ENCODE measurements at places on chromosomes 5 and 9. TPM values are rescaled to one million over a fixed set of nuclear protein-coding genes. Genes with fewer than 3 reads are reported as not detected.

DNA sequence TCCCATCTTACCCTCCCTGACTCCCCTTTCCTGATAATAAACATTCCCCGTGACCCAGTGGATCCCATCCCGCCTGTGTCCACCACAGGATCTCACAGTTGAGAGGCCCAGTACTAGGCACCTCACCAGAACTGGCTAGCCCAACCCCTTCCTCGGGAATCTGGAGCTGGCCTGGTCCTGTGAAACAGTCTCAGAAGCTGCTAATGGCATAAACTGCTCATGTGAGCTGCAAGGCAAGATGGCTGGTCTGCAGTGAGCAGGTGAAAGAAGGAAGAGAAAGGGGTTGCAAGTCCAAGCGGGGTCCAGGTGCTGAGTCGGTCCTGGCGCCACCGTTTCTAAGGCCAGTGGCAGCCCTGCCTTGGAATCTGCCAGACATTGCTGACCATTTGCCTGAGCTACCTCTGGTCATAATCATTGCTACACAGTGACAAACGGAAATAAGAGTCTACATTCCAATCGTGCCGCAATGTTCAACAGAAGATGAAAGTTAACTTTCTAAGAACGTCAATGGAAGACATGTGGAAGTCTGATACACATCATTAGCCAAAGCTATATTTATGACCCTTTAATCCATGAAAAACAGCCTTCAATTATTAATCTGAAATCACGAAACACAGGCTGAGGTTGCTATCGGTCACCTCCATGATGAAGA, 33.7 kb downstream of the DNAH5 start:
- no peak for DNase-seq
- H3K4me1 ChIP-seq, result peaks cover 4% of the 10 kb centered on the region
- H3K36me3 ChIP-seq, result no peaks in the 10 kb centered on the region
- no peak overlapping the region for H3K27ac ChIP-seq

DNA sequence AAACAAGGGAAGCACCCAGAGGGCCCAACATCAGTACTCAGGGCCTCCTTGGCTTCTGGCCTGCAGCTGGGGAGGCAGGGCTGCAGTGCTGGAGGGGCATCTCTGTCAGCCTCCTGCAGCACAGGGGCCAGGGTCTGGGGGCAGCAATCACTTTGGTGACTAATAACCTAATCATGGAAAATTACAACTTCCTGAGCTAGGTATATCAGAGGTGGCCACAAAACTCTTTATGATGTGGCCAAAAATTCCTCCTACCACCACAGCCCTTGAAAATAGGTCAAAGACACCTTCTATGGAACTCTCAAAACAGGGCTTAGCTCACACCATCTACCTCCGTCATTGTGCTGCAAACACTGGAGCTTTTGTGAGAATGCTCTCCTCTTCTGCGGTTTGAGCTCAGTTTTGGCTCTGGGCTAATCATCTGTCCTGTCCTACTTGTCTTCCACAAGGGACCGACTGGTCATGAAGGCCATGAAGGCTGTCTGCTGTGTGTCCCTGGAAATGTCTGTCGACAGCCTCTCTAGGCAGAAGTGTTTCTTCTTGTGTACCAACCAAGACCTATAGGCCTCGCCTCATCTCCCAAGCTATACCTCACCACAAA, 28.6 kb downstream of the CSF2 start:
- no peak for DNase-seq
- H3K36me3 ChIP-seq, result no peaks in the 10 kb centered on the region
- no peaks in the 10 kb centered on the region for H3K4me1 ChIP-seq
- H3K27ac ChIP-seq, result no peak overlapping the region
- H3K27me3 ChIP-seq, result no peaks in the 10 kb centered on the region

DNA sequence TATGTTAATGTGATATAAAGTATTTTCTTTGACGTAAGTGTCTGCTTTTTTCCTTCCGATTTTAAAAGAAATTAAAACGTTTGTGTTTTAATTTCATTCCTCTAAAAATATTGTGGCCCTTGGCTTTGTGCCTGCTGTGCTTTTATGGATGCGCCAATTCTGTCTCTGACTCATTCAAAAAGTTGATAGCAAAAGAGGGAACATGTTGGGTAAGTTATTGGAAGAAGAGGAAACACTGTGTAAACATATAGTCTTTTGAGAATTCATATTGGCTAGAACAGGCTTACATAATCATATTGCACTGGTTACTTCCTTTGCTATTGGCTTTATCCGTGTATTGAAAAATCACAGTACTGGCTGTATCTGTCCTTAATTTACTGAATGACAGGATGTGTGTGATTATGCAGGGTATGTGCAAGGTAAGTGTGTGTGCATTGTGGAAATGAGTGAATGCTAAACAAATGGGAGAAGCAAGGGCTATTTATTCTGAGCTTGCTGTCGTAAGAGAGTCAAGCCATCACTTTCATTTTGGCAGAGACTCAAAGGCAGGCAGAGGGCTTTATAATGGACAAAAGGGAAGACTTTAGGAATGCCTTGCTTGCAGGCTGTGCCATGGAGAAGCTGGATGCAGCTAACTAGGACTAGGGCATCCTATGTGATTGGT, 67.8 kb downstream of the SGCD start:
- H3K36me3 ChIP-seq, result no peaks in the 10 kb centered on the region
- no peaks in the 10 kb centered on the region for H3K27me3 ChIP-seq
- H3K4me3 ChIP-seq, result no peak overlapping the region

- no peaks in the 10 kb centered on the region for H3K4me1 ChIP-seq
- no peak overlapping the region for H3K4me3 ChIP-seq
- H3K27ac ChIP-seq, result no peak overlapping the region
- H3K27me3 ChIP-seq, result no peaks in the 10 kb centered on the region
- H3K36me3 ChIP-seq, result no peaks in the 10 kb centered on the region
- no peak for DNase-seq
Measured at GRCh38 chr5:72410688-72411295, 90.6 kb downstream of the PTCD2 start.

GRCh38 chr5:43140286-43140685, 19.6 kb downstream of the ZNF131 start:
- peaks cover 10% of the 10 kb centered on the region for H3K4me1 ChIP-seq
- DNase-seq, result no peak
- H3K27ac ChIP-seq, result no peak overlapping the region
- no peaks in the 10 kb centered on the region for H3K27me3 ChIP-seq

GRCh38 chr9:25703701-25704357, 25.6 kb upstream of the TUSC1 start:
- H3K4me1 ChIP-seq, result no peaks in the 10 kb centered on the region
- H3K27me3 ChIP-seq, result no peaks in the 10 kb centered on the region
- H3K4me3 ChIP-seq, result no peak overlapping the region
- DNase-seq, result no peak
- no peaks in the 10 kb centered on the region for H3K36me3 ChIP-seq

GRCh38 chr5:137478043-137478442, 21.1 kb downstream of the SPOCK1 start:
- DNase-seq, result no peak
- no peaks in the 10 kb centered on the region for H3K27me3 ChIP-seq
- no peak overlapping the region for H3K4me3 ChIP-seq
- H3K27ac ChIP-seq, result no peak overlapping the region
- no peaks in the 10 kb centered on the region for H3K4me1 ChIP-seq
- H3K36me3 ChIP-seq, result no peaks in the 10 kb centered on the region

GRCh38 chr9:120066315-120066714, 513.7 kb downstream of the CDK5RAP2 start:
- no peak for DNase-seq
- peaks cover 2% of the 10 kb centered on the region for H3K27me3 ChIP-seq
- no peak overlapping the region for H3K4me3 ChIP-seq
- no peaks in the 10 kb centered on the region for H3K36me3 ChIP-seq
- H3K4me1 ChIP-seq, result no peaks in the 10 kb centered on the region

- H3K4me1 ChIP-seq, result peaks cover 26% of the 10 kb centered on the region
- no peaks in the 10 kb centered on the region for H3K36me3 ChIP-seq
- no peak overlapping the region for H3K27ac ChIP-seq
- DNase-seq, result peak; percentile 19
- H3K4me3 ChIP-seq, result no peak overlapping the region
Measured at GRCh38 chr9:86577420-86578333, 223.5 kb upstream of the TUT7 start.

DNA sequence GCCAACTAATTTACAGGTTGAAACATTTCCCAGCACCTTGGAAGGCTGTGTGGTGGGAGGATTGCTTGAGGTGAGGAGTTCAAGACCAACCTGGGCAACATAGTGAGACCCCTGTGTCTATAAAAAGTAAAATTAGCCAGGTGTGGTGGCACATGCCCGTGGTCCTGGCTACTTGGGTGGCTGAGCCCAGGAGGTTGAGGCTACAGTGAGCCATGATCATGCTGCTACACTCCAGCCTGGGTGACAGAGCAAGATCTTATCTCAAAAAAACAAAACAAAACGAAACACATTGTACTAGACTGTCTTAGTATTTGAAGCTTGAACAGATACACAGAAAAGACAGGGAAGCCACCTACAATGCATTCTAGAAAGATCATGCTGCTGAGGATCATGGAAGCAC, 2.8 kb upstream of the HSDL2 start:
- DNase-seq, result no peak
- H3K36me3 ChIP-seq, result peaks cover 6% of the 10 kb centered on the region
- no peaks in the 10 kb centered on the region for H3K27me3 ChIP-seq
- H3K4me3 ChIP-seq, result no peak overlapping the region
- no peak overlapping the region for H3K27ac ChIP-seq

GRCh38 chr9:30799527-30800101, 1584.8 kb upstream of the ACO1 start:
- H3K4me1 ChIP-seq, result peaks cover 17% of the 10 kb centered on the region
- no peak for DNase-seq
- no peaks in the 10 kb centered on the region for H3K27me3 ChIP-seq
- peaks cover 2% of the 10 kb centered on the region for H3K36me3 ChIP-seq

DNA sequence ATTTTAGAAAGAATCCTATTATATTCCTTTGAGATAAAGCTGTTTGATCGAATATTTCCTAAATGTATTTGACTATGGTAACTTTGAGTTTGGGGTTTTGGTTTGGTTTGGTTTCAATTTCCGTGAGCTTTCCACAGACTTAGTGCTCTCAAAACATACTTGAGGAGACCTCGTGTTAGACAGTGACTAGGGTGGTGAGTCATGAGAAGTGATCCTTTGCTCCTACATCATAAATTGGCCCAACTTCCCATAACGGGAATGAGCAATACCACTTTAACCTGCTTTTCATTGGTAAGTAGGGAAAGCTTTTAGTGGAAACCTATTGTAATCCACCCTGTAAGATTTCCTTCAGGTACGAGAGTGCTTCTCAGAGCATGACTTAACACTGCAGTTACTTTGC, 3.8 kb upstream of the RASEF start:
- DNase-seq, result no peak
- no peak overlapping the region for H3K4me3 ChIP-seq
- peaks cover 34% of the 10 kb centered on the region for H3K27me3 ChIP-seq
- H3K4me1 ChIP-seq, result peaks cover 19% of the 10 kb centered on the region
- H3K27ac ChIP-seq, result no peak overlapping the region
- H3K36me3 ChIP-seq, result peaks cover 4% of the 10 kb centered on the region

DNA sequence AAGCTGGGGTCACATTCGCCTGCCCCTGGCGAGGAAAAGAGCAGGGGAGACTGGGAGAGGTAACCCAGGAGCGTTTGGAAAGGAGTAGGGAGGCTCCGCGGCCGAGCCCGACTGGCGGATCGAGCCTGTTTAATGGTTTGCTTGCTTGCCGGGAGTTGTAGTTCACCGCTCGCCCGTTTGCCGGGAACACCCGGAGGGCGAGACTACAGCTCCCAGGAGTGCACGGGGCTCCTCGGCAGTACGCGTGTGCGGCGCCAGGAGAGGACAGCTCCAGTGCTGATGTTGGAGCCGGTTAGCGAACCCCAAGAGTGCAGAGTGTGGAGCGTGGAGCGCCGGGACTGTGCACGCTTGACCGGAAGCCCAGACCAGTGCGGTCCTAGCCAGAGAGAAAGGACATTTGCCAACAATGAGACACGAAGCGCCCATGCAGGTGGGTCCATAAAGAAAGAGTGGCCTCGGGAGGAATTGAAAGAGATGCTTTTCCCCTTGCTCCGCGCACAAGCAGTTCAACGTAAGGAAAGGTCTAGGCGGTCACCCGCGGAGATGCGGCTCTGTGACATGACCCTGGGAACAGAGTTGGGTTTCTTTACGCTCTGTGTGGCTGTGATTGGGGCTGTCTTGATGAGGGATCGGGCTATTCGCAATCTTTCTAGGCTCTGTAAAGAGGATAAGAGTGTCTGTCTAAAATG, at the start of gene RAB3C:
Gene RAB3C, plus strand, starts transcription at position 273 of the 689 bp plus-strand sequence. Its CDS starts 134 bp downstream, at position 407.
- peaks cover 11% of the 10 kb centered on the region for H3K4me1 ChIP-seq
- H3K27me3 ChIP-seq, result peaks cover 27% of the 10 kb centered on the region
- no peaks in the 10 kb centered on the region for H3K36me3 ChIP-seq
- peak within 1 kb of the TSS; percentile 96 for H3K4me3 ChIP-seq
- H3K27ac ChIP-seq, result peak within 1 kb of the TSS; percentile 93
- DNase-seq, result peak; percentile 95

GRCh38 chr5:16666883-16667398, 50.1 kb upstream of the RETREG1 start:
- H3K36me3 ChIP-seq, result peaks cover 67% of the 10 kb centered on the region
- DNase-seq, result no peak
- peak overlapping the region; percentile 8 for H3K27ac ChIP-seq

DNA sequence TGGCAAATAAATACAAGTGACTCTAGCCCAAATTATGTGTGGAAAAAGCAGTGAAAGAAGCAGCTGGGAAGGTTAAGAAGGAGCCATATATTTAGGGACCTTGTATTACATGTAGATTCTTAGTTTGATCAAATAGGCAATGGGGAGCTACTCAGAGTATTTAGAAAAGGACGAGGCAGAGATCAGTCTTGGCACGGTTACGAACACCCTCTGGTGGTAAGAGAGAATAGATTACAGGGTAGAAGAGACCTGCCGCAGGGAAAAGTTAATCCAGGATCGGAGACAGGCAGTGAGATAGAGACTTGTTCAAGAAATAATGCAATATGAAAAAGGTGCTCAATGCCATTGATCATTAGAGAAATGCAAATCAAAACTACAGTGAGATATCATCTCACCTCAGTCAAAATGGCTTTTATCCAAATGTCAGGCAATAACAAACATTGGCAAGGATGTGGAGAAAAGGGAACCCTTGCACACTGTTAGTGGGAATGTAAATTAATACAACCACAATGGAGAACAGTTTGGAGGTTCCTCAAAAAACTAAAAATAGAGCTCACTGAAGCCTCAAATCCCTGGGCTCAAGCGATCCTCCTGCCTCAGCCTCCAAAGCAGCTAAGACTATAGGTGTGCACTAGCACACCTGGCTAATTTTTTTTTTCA, 12.0 kb downstream of the INIP start:
- DNase-seq, result peak; percentile 32
- no peaks in the 10 kb centered on the region for H3K27me3 ChIP-seq
- H3K4me3 ChIP-seq, result no peak overlapping the region
- peaks cover 3% of the 10 kb centered on the region for H3K4me1 ChIP-seq
- peak overlapping the region; percentile 67 for H3K27ac ChIP-seq
- H3K36me3 ChIP-seq, result peaks cover 7% of the 10 kb centered on the region

FST gene
- total RNA-seq, result 12.8 TPM

N4BP3 gene
- total RNA-seq, result 41.6 TPM

CSF1R gene
- 0.20 TPM for total RNA-seq

PCDHGA1 gene
- 1.2 TPM for total RNA-seq

FAM114A2 gene
- total RNA-seq, result 12.2 TPM

PDCD1LG2 gene
- not detected for total RNA-seq

COL27A1 gene
- 36.9 TPM for total RNA-seq

TMEM8B gene
- 10.2 TPM for total RNA-seq

SPEF2 gene
- 0.15 TPM for total RNA-seq
